GM12892 (cell line): ENCODE measurements at places on chromosomes 2 and 18.

DNA sequence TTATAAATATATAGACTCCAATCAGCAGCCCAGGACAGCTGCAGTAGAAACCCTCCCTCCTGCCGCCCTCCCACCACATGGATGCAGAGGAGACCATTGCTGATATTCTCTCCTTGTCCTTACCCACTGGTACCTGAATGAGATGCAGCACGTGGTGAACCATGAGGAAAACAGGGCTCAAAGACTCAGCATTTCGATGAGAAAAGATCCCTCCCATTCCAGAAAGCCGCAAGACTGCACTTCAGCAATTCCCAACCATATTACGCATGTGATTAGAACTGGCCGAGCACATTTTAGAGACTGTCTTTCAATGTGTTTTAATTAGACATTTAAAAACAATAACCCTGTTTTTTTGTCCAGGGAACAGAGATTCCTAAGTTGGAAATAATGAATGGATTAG is 125.5 kb downstream of the NRP2 start:
- no peak for DNase-seq

GRCh38 chr2:63842149-63843061 is 709 bp downstream of the UGP2 start:
- DNase-seq = no peak

- DNase-seq = no peak
These were observed 228.1 kb upstream of the TRIB2 start for GRCh38 chr2:12488352-12489318.

GRCh38 chr2:229566370-229566769 is 148.0 kb downstream of the DNER start:
- DNase-seq = no peak

DNA sequence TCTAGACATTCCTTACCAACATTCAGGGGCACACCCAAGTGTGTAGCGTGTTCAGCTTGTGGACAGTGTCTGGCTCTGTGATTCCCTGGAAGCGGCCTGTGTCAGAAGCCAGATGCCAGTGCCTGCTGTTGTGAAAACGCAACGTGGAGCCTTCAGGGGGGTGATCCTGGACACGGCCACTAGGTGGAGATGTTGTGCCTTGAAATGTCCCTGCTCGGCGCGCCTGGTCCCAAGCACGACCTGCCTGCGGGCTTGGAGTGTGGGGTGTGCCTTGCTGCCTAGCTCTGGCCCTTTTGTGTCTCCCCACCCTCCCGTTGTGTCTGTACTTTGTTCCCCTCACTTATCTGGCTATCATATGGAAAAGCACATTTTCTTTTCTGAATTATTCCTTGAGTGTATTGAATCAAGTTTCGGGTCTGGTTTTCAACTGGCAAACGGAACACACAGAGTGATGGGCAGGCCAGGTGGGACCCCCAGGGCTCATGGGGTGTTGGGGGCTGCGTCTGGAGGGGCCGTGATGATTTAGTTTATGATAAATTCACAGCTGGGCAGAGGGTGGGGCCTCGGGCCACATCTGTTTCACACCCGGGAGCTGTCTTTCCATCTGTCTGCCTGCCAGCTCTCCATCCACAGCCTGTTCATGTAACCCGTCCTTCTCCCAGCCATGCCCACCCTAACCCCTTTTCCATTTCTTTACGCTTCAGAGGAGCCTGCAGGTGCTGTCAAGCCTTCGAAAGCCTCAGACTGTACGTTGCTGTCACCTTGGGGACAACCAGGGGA is 95.5 kb downstream of the DYSF start:
- DNase-seq = peak; percentile 71

- DNase-seq = no peak
These were observed 30.2 kb downstream of the NYAP2 start for GRCh38 chr2:225429717-225430116.

GRCh38 chr2:119195001-119195400 is 28.6 kb upstream of the STEAP3 start:
- DNase-seq = no peak

GRCh38 chr2:132282911-132283310 is 121.2 kb upstream of the ANKRD30BL start:
- DNase-seq = no peak

- no peak for DNase-seq
These were observed 21.2 kb upstream of the ODC1 start for GRCh38 chr2:10469301-10469700.

DNA sequence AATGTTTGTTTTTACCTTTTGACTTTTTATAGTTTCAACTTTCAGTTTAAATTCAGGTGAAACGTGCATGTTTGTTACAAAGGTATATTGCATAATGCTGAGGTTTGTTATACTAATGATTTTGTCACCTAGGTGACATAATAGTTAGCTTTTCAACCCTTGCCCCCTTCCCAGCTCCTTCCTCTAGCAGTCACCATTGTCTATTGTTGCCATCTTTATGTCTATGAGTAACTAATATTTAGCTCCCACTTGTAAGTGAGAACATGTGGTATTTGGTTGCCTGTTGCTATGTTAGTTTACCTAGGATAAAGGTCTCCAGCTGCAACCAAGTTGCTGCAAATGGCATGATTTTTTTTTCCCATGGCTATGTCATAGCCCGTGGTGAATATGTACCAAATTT is 322.3 kb upstream of the SETBP1 start:
- DNase-seq = no peak

DNA sequence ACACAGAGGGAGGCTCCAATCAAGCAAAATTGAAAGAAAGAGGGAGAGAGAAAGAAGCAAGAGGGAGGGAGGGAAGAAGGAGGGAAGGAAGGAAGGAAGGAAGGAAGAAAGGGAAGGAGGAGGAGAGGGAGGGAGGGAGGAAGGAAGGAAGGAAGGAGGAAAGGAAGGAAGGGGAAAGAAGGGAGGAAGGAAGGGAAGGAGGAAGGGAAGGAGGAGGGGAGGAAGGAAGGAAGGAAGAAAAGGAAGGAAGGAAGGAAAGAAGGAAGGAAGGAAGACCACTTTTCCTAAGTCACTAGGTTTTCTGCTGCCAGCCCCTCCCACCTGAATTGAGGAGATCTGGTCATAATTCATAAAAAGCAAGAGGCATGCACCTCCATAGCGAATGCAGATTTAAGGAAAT is 287.0 kb downstream of the SP3 start:
- no peak for DNase-seq

DNA sequence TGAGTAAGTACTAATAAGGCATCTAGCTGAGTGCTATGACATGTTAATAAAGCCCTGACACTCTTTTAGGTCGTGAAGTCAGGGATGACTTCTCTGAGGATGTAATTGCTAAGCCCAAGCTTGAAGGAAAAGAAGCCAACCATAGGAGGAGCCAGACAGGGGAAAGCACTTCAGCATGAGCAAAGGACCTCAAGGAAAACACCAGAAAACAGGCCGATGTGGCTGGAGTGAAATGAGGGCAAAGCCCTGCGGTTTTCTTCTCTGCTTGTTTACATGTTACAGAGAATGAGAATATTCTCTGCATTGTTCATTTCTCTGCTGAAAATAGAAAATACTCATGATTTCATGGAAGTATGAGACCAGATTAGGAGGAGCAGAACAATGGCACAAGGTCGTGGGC is 112.5 kb upstream of the ARHGAP28 start:
- no peak for DNase-seq

DNA sequence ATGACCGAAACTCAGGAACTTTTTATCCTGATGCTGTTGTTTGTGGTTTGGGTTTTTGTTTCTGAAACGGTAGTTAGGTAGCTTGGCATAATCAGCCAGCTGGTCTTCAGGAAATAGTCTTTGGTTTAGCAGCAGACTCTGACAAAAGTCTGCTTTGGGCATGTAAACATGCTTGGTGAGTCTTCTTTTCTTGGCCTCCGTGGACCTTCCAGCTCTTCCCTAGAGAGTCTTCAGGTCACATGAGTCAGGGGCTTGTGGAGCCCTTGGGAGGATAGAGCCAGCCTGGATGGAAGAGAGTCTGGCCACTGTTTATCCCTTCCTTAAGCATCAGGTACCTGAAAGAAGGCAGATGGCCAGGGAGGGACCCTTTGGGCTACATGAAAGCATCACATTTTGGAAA is 154.5 kb downstream of the MGAT5 start:
- DNase-seq = no peak

GRCh38 chr2:17965196-17965595 is 86.7 kb downstream of the KCNS3 start:
- DNase-seq = no peak

DNA sequence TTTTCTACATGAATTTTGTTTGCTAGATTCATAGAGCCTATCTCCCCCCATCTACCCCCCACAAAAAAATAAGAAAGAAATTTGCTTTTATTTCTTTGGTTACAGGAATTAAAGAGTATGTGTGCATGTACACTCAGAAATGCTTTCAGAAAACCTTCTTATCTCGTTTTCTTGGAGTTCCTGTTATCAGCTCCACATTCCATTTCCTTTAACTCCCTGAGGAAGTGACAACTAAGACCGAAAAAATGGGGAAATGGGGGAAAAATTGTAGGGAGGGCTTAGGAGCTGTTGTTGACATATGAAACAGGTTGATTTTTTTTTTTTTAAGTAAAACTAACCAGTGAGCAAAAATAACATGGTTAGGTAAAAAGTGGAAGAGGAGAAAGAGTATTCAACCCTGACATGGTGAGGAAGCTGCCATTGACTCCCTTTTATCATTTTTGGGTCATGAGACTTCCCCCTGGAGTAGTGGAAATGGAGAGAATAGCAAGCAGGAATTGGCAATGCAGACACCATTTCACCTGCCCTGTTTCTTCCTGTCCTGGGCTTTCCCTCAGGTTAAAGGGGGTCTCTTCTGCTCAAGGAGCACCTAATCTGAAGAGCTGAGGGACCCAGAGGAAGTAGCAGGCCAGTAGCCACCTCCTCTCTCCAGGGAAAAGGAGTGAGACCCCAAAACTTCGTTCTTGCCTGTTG is 93.5 kb downstream of the OSBPL6 start:
- DNase-seq = no peak

DNA sequence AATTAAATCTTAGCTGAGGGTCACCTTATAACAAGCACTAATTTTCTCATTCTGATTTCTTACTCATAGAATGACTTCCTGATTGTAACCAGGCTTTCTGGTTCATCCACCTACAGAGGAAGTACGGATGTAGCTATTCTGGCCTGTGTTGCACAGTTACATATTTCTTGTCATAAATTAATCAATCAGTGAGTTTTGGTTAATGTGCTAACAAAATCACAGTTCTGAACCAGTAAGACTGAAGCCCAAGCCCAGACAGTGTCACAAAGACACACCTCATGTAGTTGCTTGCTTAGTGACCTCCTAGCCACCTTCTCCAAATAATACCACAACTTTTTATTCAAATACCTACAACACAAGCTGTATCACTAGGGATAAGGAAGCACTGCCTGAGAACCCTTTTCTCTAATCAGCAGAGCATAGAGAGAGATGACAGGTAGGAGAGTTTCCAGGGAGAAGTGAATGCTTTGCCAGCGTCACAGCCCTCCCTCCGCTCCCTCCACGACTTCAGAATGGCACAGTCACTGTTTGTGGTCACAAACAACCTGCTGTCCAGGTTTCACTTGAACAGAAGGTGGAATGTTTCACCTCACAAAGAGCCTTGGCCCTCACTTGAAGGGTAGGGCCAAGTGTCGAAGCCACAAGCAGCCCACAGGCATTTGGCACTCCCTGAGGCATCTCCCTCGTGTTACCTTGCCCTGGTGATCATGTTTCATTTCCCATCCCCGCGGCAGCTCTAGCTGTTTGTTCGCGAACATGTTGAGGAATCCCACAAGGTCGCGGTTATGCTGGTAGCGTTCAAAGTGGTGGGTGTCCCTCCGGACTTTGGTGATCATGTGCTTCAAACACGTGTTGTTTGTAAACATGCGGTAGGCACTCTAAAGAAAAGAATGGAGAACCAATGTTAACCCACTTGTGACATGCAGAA is 120.8 kb upstream of the STK17B start:
- no peak for DNase-seq

GRCh38 chr2:66888791-66889631 is 454.1 kb downstream of the MEIS1 start:
- no peak for DNase-seq

DNA sequence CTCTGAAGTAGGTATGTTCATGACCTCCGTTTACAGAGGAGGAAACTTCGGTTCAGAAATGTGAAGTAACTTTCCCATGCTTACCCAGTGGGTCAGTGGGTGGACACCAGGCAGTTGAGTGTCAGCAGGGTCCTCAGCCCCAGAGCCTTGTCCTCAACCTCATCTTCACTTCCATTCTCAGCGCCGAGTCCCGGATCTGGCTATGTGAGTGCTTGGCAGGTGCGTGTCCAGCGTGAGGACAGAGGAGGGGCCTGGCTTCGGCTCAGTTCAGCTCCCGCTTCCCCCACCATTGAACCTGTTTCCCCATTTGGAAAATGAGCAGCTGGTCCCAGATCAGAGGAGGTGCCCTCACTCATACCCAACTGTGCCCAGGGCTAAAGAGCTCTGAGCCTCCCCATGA is 267.6 kb downstream of the ATAD2B start:
- DNase-seq = no peak

DNA sequence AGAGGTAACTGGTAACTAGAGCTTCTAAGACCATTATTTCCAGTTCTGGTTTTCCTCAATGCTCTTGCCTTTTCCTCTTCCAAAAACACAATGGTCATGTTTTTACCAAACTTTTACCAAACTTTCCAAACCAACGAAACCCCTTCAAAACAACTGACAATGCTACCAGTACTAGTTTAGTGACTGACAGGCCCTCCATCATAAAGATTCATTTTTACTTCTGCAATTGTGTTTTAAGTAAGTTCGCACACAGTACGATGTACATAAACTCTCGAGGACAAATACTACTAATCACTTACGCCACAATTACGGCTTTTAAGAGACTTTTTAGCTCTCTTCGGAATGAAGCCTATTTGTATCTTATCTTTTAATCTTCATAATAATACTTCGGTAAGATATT is 900 bp downstream of the C18orf32 start:
- no peak for DNase-seq

- DNase-seq = no peak
These were observed 44.1 kb downstream of the KLHL29 start for GRCh38 chr2:23429036-23429435.

DNA sequence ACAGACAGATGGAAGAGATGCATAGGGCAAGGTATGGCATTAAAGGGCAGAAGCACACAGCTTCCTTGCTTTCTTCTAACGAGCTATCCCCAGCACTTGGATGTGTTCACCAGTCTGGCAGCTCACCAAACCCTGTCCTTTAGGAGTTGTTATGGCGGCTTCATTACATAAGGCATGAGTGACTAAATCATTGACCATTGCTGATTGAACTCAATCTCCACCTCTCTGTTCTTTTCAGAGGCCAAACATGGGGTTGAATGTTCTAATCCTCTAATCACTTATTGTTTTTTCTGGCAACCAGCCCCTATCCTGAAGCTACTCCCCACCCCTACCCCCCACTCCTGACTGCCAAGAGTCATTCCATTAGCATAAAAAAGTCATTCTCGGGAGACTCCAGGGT is 301.8 kb downstream of the XIRP2 start:
- DNase-seq = no peak

DNA sequence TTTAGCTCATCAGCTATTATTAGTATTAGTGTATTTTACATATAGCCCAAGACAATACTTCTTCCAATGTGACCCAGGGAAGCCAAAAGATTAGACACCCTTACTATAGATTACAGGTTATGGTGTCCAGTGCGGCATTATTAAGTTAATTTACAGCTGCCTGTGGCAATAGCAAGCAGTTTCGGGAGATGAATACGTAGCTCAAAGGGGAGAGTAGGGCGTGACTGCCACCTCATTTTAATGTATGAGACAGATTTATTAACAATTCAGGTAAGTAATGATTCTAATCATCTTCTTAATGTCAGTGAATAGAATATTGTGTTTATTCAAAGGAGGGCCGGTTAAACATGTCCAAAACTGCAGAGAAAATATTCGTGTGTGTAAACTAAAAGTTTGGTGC is 6.8 kb upstream of the DSG3 start:
- DNase-seq = no peak
